Neural progenitor cell (in vitro differentiated cells): ENCODE measurements at places on chromosomes 2 and 18.
A peak's percentile ranks its signal among the peaks of the same experiment; 100 is the strongest.

DNA sequence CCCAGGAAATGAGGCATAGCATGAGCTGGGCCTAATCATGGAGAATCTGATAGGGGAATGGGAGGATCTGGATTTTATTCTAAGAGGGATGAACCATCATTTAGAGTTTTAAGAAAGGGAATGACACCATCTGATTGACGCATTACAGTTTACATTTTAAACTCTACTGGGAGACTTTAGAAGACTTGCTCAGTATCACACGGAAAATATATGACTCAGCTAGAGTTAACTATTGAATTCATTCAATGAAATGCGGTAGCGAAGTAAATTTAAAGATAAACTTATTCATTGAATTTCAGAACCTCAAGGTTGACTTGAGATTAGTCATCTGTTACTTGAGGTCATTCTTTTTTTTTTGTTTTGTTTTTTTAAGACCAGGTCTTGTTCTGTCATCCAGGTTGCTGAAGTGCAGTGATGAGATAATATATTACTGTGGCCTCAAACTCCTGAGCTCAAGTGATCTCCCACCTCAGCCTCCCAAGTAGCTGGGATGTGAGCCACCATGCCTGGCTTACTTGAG is 25.0 kb downstream of the MC4R start:
- no peak for DNase-seq

- DNase-seq = no peak
These were observed 40.6 kb downstream of the CHST10 start for GRCh38 chr2:100376836-100377235.

DNA sequence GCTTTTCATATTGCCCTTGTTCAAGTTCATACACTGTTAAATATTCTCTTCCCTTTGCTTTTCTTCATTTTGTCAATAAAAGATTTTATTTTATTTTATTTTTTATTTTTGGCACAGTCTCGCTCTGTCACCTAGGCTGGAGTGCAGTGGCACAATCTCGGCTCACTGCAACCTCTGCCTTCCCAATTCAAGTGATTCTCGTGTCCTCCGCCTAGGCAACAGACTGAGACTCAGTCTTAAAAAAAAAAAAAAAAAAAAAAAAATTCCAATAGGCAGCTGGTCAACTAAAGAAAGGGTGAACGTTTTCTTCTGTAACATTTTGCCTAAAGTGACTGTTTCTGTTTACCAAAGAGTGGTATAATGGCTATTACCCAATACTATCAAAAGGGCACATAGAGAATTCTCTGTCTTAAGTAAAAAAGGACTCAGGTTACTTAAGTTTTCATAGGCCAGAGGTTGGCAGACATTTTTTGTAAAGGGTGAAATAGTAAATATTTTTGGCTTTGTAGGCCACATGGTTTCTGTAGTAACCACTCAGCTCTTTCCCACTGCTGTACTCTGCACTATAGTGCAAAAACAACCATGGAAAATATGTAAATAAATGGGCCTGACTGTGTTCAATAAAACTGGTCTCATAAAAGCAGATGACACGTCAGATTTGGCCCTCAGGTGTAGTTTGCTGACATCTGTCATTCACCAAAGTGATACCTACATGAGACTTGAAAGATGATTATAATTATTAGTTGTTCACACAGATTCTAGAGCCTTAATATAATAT is 113.4 kb downstream of the MIB1 start:
- DNase-seq = no peak

- DNase-seq = peak; percentile 61
These were observed 462.5 kb upstream of the FSHR start for GRCh38 chr2:49616800-49617199.

GRCh38 chr2:46416739-46417403 is 62.5 kb upstream of the TMEM247 start:
- DNase-seq = no peak

- no peak for DNase-seq
These were observed 154.9 kb downstream of the NDUFA10 start for GRCh38 chr2:239870276-239870675.
